ENCODE measurements at places on chromosomes 2 and 18.

DNA sequence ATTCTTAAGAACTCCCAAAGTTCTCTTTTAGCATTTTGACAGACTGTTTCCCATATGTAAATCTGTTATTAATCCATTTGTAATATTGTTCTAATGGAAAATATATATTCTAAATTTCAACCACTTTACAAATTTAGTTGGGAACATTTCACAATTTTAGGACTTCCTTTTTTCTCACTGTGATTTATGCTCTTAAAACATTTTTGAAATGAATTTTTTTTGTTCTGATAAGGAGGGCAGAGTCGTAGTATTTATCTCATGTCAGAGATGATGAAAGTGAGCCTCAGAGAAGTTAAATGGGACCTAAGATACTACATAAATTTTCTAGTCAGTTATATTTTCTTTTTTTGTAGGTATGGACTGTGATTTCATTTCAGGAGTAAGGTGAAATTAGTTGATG, 26.6 kb downstream of the RASGRP3 start:
- no peak for DNase-seq

GRCh38 chr2:238238311-238238765, 1.5 kb downstream of the HES6 start:
- no peak for DNase-seq

- no peak for DNase-seq
Measured at GRCh38 chr2:212667751-212668316, 129.2 kb upstream of the ERBB4 start.

GRCh38 chr18:50748243-50749229, 71.3 kb downstream of the MRO start:
- no peak for DNase-seq

- no peak for DNase-seq
Measured at GRCh38 chr18:75157851-75158250, 51.1 kb downstream of the PTGR3 start.

- no peak for DNase-seq
Measured at GRCh38 chr18:67730886-67731285, 214.4 kb upstream of the DSEL start.

DNA sequence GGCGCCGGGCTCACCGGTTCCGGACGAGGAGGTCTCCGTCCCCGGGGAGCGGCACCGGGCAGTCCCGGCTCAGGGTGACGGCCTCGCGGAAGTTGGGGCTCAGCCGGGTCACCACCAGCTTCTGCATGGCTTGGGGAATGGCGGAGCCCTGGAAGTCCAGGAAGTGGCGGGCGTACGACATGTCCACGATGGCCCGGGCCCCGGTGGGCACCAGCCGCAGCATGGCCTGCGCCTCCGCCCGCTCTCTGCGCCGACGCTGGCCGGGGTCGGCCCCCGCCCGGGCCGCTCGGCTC, 157 bp downstream of the PTGR3 start:
- DNase-seq, result peak; percentile 69

- no peak for DNase-seq
Measured at GRCh38 chr2:45265336-45265735, 256.1 kb upstream of the SIX2 start.

GRCh38 chr2:101723371-101724124, 26.0 kb downstream of the MAP4K4 start:
- DNase-seq, result no peak

DNA sequence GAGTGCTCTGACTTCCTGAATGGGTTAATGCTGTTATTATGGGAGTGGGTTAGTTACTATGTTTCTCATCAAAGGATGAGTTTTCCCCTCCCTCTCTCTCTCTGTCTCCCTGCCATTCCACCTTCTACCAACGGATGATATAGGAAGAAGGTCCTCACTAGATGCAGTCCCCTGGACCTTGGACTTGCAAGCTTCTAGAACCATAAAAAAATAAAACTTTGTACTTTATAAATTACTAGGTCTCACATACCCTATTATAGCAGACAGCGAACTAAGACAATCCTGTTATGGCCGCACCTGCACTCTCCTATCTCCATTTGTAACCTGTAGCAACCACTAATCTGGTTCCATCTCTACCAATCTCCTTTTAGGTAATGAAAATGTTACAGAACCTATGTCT, 564.9 kb downstream of the CNTNAP5 start:
- DNase-seq, result no peak

GRCh38 chr2:69434753-69435152, 2.5 kb downstream of the NFU1 start:
- no peak for DNase-seq

- no peak for DNase-seq
Measured at GRCh38 chr18:76996429-76996828, 136.2 kb downstream of the MBP start.

GRCh38 chr2:233062451-233062850, 2.3 kb downstream of the INPP5D start:
- no peak for DNase-seq

- DNase-seq, result no peak
Measured at GRCh38 chr2:17573804-17574175, 33.3 kb downstream of the VSNL1 start.

DNA sequence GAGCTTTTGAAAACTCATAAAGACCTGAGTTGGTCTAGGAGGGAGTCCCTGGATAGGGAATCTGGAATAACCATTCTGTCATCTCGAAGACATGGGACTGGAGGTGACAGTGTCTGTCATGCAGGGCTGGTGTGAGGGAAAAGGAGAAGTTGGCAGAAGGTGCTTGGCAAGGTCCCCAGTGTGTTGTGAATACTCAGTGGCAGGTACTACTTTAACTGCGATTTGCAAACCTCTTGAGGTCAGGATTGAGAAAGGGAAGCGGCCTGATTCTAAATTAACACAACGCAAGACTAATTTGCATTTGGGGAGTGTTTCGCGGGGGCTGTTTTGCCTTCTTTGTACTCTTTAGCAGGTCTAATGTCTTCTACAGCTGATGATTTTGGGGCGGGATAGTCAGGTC, 77.0 kb upstream of the TMEM200C start:
- DNase-seq, result no peak

DNA sequence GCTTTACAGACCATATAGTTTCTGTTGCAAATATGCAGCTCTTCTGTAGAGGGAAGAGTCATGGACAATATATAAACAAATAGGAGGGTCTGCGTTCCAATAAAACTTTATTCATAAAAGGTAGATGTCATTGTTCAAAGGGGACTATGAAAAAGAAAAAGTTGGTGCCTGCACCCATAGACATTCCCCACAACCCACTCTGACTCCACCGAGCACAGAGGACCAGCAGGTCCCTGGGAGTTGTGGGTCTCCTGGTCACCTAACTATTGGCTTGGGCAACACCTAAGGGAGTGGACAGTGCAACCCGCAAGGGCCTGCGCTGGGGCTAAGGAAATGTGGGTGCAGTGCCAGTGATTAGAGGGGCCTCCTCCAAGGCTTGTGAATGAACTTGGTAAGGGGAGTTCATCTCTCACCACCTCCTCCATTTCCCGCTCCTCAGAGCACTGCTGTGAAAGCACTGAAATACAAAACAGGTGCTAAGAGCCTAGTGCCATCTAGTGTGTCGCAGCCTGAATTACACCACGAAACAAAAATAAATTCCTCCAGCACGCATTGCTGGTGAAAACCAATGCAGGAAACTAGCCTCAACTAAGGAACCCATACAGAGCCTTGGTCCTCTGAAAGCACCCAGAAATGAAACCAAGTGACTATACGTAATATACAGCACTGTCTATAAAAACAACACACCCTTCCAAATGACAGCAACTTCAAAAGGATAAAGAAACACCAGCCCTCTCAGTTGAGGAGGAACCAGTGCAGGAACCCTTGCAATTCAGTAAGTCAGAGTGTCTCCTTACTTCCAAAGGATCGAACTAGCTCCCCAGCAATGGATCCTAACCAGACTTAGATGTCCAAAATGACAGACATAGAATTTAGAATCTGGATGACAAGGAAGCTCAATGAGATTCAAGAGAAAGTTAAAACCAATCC, 166.6 kb downstream of the RNF144A start:
- no peak for DNase-seq

DNA sequence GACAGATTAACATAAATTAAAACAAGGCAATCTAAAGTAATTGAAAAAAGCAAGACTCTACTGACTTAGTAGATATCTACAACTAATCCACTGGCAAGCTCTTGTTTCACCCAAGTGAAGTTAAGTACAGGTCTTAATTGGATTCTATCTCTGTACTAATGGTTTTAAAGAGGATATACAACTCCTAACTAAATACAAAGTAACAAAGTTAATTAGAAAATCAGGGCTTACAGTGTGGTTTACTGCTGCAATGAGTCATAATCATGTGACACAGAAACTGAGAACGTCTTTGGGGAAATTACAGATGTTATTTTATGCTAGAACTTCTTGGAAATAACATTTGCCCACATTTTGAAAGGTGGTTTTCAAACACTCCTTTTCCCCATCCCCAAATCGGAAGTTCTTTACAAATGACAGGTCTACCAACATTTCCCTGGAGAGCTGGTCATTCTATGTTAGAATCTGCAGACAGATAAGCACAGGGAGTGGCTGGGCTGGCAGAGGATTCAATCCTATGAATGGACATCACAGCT, 245.3 kb downstream of the STK39 start:
- DNase-seq, result no peak

DNA sequence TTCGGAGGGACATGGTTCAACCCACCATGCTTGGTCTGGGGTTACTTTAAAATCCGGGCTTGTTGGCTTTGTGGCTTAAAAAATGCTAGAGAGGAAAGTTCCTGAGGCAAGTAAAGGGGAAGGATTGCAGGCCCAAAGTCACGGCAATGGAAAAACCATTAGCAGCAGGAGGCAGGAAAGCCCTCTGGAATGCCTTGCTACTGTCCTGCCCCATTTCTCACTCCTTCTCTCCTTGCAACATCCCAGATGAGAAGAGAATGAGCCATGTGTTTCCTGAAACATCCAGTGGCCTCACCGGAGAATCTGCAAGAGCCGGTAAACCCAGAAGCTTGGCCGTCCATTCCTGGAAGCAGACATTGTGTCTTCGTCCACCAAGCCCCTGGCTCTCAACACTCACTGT, 97.4 kb upstream of the LCLAT1 start:
- DNase-seq, result no peak

GRCh38 chr2:47303341-47304148, 99.4 kb upstream of the MSH2 start:
- DNase-seq, result no peak

DNA sequence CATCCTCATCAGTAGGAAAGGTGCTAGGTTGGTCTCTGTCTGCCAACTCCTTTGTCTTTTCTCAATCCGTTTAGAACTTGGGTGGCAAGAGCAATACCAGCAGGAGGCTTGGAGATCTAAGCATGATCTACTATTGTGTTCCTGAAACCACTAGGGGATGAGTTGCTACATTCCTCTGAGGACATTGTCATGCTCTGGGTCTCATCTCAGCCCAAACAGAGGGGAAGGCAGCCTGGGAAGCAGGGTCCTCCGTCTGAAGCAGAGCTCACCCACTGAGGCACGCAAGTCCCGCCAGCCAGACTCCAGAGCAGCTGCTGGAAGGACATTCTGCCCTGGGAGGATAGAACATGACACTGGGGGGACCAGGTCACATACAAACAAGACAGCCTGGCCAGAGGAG, 162.9 kb downstream of the MTCL1 start:
- no peak for DNase-seq

Measured in C1 segment of cervical spinal cord (tissue), 14 donors.